Activated CD8-positive, alpha-beta memory T cell treated with anti-CD3 and anti-CD28 coated beads, Interleukin-2, amount 50 U/mL, for 4 hours (primary cell): ENCODE measurements at places on chromosomes 11 and 22.

DNA sequence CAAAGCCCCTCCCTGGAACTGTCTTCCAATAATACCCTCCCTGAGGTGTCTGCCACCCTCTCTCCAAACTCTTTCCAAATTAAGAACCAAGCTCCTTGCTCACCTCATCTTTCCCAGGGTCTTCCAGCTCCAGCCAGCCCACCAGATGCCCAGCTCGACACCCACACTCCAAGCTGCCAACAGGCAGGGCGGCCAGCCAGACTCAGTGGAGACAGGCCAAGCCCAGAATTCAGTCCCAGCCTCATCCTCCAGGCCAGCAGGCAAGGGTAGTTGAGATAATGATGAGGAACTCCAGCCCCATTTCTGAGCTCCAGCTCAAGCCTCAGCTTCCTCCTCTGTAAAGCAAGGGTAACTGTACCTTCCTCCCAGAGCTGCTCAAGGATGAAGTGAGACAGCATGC lies 132.9 kb downstream of the CHST1 start:
- DNase-seq = no peak

DNA sequence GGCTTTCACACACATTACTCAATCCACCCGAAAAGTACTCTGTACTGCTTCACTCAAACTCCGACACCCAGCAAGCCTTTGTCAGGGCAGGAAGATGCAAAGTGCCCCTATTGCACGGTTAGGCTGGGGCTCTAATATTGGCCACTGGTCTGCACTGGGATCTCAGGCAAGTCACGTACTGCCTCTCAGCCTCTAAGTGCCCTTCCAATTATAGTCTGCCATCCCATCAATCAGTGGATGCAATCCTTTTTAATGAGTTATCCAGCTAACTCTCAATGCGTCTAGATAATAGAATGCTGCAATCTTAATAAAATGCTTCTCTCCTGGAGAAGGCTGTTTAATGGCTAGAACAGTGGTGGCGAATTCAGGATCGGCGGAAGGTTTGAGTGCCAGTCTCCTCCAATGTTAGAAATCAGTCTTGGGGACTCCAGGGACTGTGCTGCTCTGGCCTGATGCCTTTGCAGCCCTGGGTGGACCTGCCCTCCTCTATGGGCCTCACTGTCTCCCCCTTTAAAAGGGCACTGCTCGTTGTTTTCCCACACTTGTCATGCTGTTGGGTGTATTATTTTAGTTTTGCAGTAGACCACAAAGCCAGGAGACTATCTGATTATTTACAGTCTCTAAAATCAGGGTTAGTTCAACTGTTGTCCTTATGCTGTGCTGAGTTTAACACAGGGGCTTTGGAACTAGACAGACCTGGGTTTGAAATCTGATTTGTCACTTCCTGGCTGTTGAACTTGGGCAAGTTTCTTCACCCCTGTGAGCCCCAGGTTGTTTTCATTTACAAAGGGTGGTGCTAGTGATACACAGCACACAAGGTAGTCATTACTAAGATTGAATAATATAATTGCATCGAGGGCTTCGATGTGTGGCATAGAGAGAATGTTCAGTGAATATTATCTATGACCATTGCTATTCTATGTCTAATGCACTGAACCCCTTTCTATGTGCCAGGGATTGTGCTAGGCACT lies 36.7 kb downstream of the CLMP start:
- no peak for DNase-seq

- DNase-seq = no peak
Observed at GRCh38 chr11:78916759-78917158, 342.1 kb upstream of the NARS2 start.

DNA sequence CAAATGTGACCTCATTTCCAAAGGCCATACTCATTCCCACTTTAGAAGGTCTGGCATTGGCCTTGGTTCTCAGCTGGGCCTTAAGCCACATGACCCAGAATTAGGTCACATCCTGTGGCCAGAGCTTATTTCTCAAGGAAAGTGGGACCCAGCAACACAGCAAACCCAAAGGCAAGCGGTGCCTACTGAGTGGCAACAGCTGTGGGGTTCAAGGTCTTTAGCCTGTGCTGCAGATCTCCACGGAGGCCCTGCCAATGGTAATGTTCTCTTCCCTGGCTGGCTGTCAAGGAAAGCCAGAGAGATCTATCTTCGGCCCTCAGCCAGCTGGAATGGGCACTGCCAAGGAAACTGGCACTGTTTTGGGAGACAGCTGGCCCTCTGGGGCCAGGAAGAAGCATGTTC lies 41.5 kb upstream of the TP53I11 start:
- no peak for DNase-seq

DNA sequence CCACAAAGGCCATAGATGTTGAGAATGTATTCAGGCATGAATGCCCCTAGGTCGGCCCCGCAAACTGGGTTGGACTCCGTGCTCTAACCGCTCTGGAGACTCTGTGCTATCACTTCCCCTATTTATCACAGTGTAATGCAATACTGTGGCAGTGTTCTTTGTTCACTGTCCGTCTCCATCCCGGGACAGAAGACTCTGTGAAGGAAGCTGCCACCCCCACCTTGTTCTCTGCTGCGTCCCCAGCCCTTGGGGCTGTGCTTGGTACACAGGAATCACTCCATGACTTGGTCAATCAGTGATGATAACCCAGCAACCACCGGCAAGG lies 57.6 kb downstream of the TSPAN18 start:
- no peak for DNase-seq

GRCh38 chr11:35814720-35815305 lies 129.0 kb upstream of the LDLRAD3 start:
- DNase-seq = no peak
